AG04449 (cell line): ENCODE measurements at places on chromosomes 6 and 20.

GRCh38 chr6:119801056-119801455 is 451.5 kb upstream of the MAN1A1 start:
- DNase-seq: no peak

DNA sequence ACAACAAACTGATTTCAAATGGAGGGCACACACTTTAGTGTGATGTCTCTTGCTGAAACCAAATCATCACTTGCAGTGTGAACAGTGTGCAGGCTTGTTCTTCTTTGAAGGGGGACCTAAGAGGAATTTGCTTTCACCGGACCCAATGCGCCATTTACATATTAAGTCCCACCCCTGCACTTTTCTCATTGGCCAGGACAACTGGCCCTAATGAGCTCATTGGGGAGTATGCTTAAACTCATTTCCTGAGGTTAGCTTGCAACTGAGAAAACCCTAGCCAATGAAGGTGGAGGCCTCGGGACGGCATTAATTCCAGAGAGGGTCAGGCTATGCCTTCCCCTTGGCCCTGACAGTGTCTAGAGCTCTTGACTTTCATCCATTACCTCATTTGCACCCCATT is 58.7 kb downstream of the VEGFA start:
- DNase-seq: no peak

GRCh38 chr20:41249411-41250281 is 67.9 kb downstream of the ZHX3 start:
- DNase-seq: peak; percentile 50

DNA sequence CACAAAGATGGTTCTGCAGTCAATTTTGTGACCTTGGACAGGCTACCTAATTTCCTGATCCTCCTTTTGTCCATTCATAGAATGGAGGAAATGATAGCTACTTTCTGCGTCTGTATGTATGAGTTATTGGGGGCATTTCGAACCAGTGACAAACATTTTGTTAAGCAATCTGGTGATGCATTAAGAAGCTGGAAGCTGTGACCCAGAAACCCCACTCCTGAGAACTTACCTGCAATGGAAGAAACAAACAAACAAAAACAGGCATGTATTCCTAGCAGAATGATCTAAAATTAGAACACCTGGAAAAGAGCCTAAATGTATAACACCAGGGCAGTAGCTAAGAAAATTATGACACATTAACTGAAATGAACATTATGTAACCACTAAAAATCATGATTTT is 33.4 kb upstream of the PRND start:
- no peak for DNase-seq

DNA sequence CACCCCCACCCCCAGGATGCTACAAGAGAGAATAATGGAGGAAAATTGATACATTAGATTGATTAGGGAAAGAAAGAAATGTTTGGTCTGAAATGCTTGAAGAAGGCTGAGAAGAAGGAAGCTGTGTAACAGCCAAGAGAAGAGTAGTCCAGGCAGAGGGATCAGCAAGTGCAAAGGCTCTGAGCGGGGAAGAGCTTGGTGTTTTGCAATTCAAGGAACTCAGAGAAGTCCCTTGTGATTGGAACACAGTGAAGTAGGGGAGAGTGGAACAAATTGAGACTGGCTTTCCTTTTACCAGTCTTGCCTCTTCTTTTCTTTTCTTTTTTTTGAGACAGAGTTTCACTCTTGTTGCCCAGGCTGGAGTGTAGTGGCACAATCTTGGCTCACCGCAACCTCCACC is 76.6 kb upstream of the CHD6 start:
- DNase-seq: no peak

- no peak for DNase-seq
Measured at GRCh38 chr6:159071843-159072769, 27.3 kb upstream of the TAGAP start.

GRCh38 chr6:4588581-4588980 is 187.6 kb upstream of the CDYL start:
- DNase-seq: no peak

DNA sequence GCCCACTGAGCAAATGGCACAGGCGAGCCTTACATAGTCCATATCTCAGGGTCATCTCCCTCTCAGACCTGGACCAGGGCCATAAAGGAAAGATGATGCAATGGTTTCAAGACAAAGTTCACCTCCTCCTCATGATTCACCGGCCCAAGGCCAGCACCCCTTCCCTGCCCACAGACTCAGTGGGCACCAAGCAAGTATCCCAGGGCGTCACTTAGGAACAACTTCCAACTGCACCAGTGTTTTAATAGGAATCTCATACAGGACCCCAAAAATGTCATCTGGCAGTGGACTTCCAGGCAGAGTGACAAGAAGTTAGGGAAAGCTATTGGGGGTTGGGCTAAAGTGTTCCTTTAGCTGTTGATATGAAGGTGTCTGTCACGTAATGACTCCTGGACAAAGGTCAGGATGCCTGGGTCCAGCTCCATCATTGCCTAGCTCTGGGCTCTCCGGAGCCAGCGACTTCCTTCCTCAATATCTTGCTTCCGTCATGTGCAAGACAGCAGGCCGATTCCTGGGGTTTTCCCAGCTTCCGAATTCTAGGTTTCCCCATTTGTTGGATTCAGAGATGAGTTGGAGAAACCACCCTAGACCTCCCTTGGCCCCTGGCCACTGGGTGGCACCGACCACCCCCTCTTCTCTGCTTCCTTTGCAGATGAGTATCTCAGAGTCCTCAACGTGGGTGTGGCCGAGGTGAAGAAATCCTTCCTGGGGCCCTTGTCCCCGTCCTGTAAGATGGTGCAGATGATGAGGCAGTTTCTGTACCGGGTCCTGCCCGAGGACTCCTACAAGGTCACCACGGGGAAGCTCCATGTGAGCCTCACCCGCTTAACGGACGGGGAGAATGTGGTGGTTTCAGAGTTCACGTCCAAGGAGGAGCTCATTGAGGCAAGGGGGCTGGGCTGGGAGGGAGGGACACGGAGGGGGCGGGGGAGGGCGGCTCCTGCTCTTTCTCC is 21.1 kb downstream of the PNPLA1 start:
- no peak for DNase-seq

DNA sequence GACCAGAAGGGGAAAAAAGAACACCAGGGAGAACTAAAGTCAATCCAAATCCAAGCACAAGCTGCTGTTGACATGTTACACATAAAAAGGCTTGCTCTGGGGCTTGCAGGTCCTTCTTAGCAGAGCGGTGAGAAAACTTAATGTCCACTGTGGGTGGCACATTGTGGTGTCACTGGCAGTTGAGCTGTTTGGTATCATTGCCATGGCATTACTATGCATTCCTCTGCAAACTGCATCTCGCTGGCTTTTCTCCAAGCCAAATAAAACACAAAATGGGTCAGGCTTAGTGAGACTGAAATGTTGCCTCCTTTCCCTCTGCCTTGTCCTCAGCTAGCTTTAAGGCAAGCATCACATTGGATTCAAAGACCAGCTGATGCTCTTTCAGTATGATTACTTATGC is 40.9 kb downstream of the LY86 start:
- no peak for DNase-seq

DNA sequence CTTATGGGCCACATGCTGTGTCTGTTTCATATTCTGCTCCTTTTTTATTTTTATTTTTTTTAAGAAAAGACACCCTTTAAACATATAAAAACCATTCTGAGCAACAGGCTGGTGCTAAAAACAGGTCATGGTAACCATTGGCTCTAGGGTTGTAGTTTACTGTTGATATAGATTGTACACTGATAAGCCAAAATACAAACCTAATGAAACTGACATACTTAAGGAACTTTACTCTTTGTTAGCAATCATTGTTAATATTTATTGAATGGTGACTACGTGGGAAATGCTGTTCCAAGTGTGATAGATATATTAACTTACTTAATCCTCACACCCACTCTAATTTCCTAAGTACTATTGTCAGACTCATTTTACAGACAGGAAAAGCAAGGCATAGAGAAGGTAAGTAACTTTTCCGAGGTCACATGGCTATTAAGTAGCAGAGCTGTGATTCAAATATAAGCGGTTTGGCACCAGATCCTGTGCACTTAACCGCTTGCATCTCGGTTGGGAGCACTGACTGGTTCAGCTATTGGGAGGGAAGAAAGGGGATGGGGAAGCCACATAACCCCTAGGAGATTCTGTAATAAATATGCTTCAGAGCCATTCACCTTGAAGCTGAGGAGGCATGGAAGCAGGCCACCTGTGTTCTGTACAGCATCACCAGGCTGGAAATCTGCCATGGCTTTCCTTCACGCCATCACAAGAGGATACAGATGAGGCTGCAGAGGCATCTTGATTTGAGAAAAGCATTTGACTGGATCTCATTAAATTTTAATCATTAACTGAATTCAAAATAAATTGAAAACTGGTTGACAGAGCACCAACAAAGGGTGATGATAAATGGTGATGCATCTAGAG is 4.9 kb downstream of the TRAF3IP2 start:
- no peak for DNase-seq

- DNase-seq: no peak
Measured at GRCh38 chr20:41364967-41365765, 1.5 kb downstream of the EMILIN3 start.

DNA sequence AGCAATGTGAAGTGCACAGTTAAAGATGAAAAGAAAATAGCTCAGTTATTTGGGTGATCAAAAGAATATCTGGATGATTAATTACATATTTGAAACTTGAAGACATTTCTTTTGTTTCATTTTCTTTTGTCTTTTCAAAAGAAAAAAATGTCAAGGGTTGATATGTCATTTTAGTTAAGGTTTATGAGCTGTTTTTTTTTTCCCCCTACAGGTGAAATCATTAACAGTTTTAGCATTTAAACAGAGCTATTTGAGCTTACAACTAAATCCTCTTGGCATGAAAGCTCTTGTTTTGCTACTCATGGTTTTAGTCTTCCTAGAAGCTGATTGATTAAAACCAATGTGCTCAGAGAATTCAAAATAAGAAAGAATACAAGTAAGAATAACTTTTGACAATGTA is 887.3 kb downstream of the PHF3 start:
- DNase-seq: no peak

GRCh38 chr6:20096536-20096935 is 115.7 kb downstream of the MBOAT1 start:
- DNase-seq: no peak

- DNase-seq: no peak
Measured at GRCh38 chr6:104214901-104215300, 644.8 kb downstream of the HACE1 start.

DNA sequence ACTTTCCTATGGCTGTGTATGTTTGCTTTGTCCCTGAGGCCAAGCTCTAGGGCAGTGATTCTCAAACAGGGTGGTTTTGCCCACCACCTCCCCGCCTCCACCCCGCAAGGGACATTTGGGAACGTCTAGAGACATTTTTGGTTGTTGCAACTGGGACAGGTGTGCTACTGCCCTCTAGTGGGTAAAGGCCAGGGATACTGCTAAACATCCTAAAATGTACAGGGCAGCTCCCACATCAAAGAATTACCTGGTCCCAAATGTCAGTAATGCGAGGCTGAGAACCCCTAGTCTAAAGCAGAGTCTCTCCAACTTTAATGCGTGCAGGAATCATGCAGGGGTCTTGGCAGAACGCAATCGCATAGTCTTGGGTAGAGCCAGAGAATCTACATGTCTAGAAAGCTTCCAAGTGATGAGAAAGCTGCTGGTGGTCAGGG is 5.1 kb downstream of the KCNS1 start:
- peak; percentile 7 for DNase-seq

DNA sequence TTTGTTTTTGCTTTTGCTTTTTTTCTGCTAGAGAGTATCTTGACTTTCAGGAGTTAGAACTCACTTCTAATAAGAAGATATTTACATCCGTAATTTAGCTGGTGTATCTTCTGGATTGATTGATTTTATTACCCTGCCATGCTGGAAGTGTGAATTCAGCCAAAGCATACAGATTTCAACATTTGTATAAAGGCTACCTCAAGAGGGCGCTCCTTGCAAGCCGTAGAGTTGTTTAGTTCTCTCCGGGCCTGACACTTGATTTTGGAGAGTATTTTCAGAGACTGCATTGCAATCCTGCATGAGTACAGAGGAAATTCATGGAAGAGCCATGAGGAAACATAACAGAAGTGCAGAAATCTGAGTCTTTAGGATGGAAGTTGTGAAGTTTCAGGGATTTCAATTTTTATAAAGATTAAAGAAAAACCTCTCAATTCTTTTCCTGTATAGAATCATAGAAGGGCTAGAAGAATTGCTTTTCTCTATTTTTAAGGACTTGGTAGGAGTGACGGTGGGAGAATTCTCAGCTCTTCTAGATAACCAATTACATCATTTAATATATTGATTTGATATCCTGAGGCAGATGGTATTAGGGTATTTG is 66.7 kb upstream of the TIAM2 start:
- no peak for DNase-seq

GRCh38 chr6:116323863-116324262 is 44.1 kb upstream of the TSPYL1 start:
- no peak for DNase-seq

GRCh38 chr6:53643481-53643965 is 22.0 kb downstream of the KLHL31 start:
- DNase-seq: no peak

GRCh38 chr6:56445818-56446217 is 196.9 kb downstream of the DST start:
- no peak for DNase-seq

GRCh38 chr6:24915641-24916040 is 20.1 kb downstream of the RIPOR2 start:
- no peak for DNase-seq

DNA sequence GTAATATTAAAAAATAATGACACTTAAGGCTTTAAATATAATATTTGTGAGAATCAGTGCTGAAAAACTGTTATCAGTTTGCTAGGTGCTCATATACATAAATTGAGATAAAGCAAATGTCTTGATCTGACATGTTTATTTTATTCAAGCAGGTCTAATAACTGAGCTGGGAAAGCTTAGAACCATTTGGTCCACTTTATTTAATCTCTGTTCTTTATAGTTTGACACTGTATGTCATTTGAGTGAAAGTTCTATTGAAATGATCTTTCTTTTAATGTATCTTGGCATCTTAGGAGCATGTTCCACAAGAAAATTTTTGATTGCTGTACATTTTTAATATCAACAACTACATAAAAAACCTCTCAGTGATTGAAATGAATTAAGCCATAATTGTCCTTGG is 772.0 kb upstream of the NRSN1 start:
- DNase-seq: no peak

GRCh38 chr6:123380257-123380656 is 256.5 kb downstream of the TRDN start:
- no peak for DNase-seq

DNA sequence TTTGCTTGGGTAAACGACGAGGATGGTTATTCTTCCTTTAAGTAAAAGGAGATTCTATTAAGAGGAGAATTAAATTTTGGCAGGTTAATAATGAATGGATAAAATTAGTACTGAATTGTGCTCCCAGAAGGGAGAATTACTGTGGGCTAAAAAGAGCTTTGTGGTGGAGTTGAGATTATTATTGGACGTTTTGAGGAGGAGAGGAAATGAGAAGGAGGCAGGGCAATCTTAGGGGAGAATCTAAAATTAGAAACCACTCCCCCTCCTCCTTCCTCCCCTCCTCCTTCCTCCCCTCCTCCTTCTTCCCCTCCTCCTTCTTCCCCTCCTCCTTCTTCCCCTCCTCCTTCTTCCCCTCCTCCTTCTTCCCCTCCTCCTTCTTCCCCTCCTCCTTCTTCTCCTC is 331.8 kb downstream of the PRL start:
- no peak for DNase-seq
